ENCODE measurements at places on chromosomes 12 and 14.

DNA sequence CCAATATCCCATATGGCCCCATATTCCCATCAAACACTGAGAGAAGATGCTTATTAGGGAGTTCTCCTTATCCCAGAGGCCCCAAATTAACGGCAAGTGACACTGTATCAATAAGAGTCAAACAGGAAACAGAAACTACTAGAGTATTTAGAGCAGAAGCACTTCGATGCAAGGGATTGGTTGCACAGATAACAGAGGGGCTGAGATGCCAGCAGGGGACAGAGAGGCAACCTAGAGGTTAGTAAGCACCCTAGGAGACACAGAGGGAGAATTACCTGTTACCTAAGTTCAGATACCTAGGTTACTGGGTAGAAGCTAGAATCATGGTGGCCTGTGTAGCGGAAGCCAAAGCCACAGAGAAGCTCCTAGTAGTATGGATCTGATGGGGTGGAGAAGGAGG is 2.9 kb downstream of the HEBP1 start:
- no peak for DNase-seq

DNA sequence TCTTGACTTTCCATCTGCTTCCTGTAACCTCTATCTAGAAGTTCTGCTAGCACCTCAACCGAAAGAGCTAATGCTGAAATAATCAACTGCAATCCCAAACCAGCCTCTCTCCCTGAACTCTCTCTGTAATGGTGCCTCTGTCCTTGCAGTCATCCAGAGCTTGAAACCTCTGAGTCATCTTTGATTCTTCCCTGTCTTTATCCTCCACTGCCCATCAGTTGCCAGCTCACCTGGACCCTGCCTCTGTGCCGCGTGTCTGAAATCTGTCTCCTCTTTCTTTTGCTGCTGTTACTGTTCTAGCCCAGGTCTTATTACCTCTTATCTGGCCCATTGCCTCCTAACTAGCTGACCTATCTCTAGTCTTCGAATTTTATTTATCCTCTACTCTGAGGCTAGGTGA is 15.5 kb downstream of the CLSTN3 start:
- DNase-seq = no peak

GRCh38 chr14:63928744-63929174 is 76.0 kb downstream of the SYNE2 start:
- no peak for DNase-seq

- DNase-seq = no peak
Observed at GRCh38 chr12:49642370-49642802, 19.0 kb downstream of the PRPF40B start.

DNA sequence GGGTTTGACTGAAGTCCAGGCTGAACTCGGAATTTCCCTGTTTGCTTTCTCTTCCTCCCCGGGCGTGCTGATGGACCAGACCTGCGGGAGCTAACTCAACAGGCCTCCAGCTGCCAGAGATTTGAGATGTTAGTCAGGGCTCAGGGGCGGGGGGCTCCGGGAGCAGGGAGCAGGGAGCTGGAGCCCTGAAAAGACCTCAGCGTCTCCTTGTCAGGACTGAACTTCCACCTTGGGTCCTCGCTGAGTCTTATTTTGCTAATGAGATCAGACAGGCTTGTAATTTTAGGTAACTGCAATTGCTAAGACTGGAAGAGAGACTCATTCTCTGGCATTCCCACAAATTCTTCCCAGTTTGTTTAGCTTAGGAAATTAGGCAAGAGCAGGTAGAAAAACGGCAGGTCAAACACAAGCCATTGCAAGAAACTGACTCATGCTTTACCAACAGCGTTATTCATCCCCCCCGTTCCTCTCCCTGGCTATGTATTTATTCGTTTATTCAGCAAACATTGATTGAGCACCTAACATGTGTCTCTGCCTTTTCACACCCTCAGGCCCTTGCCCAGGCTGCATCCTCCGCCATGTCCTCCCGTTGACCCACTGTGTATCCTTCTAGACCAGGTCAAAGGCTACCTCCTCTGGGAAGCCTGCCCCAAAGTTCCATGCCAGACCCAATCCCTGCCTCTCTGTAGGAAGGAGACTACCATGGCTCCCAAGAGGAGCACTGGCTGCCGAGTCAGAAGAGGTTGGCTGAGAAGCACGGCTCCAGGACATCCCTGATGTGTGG is 80.4 kb upstream of the DIO3 start:
- no peak for DNase-seq

DNA sequence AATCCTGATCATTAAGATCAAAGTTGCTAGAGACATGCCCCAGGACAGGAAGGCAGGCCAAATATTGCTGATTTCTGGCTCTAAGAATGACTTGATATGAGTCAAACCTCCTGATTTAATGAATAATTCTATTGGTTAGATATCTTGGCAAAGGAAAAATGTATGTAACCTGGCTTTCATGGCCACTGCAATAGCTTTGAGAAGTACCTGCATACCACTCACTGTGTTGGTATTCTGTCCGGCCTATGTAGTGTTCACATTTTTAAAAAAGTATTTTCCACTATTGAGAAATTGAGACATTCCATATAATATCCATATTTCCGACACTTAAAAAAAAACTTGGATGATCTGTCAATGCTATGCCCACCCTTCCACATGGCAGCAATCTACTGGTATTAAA is 283.1 kb upstream of the SOX5 start:
- DNase-seq = no peak

GRCh38 chr12:104703372-104703771 is 246.6 kb downstream of the CHST11 start:
- no peak for DNase-seq

DNA sequence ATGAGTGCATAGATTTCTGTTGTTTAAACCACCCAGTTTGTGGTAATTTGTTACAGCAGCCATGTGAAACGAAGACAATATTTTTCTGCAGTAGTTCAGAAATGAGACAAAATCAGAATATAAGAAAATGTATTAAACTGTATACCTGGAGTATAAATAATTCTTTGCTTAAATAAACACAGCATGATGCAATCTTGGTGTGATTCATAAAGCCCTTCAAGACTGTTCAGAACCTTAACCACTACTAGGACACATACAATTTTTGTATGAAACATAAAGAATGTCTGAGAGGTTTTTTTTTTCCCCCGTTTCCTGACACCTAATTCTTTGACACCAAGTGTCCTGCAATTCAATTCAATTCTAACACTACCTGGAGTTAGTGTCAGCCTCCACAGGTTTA is 10.5 kb downstream of the C12orf75 start:
- no peak for DNase-seq

DNA sequence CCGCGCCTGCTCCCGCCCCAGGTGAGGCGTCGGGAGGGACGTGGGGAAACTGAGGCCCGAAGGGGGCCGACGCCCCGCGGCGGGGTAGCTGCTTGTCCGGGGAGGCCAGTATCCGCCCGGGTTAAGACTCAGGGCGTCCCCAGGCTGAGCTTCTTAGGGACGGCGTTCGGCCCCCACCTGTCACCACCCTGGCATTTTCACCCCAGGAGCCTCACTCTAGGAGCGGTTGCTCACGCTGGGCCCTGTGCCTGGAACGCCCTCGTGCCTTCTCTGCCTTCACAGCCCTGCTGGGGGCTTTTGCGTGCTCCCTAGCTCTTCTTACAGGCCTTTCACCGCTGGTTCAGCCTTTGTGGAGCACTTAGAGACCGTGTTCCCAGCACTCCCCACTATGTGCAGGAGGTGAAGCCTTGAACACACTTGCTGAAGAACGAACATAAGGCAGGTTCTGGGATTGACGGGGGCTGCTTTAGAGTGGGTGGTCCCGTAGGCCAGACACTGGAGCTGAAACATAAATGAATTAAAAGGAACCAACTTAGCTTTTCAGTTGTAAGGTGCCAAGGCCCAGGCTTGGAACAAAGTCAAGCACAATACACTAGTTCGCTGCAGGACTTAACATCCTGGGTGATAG is 601 bp downstream of the ZNF839 start:
- no peak for DNase-seq

DNA sequence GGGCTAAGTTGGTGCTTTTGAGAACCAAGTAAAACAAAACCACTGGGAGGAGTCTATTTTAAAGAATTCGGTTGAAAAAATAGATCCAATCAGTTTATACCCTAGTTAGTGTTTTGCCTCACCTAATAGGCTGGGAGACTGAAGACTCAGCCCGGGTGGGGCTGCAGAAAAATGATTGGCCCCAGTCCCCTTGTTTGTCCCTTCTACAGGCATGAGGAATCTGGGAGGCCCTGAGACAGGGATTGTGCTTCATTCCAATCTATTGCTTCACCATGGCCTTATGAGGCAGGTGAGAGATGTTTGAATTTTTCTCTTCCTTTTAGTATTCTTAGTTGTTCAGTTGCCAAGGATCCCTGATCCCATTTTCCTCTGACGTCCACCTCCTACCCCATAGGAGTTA is 1.8 kb upstream of the RAB5B start:
- DNase-seq = no peak

- DNase-seq = no peak
Observed at GRCh38 chr12:15996254-15996653, 85.1 kb downstream of the DERA start.

- no peak for DNase-seq
Observed at GRCh38 chr12:61538951-61539350, 721.3 kb upstream of the USP15 start.

- DNase-seq = no peak
Observed at GRCh38 chr12:49330631-49331379, 6.2 kb downstream of the C1QL4 start.

DNA sequence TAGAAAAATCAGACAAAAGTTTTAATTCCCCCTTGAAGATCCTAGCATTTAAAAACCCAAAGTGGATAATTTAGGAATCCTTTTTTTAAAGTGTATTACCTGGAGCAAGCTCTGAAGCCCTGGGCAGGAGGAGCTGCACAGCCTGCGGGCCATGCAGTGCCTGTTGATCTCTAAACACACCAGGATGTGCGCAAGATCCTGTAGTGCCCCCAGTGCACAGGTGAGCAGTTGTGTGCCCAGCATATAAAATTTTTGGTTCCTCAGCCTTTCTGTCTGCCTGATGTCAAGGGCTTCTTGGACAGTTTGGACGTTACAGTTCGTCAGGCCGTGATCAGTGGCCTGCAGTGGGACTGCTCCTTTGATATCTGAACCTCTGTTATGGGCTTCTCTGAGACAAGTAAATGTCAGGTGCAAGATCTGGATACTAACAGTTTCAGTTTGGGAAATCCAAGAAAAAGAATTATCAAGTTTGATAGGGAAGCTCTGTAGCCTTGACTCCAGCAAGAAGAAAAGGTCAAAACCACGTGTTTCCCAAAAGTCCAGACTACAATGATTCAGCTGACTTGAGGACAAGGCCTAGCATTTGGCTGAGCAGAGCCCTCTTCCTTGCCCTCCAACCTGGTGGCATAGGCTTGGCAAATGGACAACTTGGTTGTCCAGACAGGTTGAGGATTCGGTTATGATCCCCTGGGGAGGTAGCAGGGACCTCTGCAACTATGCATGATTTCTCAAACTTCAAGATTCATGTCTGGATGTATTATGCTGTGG is 1.0 kb downstream of the ATXN7L3B start:
- no peak for DNase-seq

GRCh38 chr12:92649511-92650227 is 53.1 kb upstream of the PLEKHG7 start:
- DNase-seq = no peak

DNA sequence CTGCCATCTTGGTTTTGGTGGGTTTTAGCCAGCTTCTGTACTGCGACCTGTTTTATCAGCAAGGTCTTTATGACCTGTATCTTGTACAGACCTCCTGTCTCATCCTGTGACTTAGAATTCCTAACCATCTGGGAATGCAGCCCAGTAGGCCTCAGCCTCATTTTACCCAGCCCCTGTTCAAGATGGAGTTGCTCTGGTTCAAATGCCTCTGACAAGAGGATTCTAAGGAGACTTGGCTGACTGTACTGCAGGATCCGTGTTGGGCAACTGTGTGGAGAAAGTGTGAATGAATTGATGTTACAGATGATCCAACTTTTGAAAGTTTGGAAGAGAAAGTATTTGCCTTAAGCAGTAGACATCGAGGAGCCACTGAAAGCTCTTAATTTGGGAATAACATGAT is 91.0 kb downstream of the TTLL5 start:
- DNase-seq = no peak

GRCh38 chr12:24153079-24153478 is 203.6 kb upstream of the SOX5 start:
- DNase-seq = no peak

DNA sequence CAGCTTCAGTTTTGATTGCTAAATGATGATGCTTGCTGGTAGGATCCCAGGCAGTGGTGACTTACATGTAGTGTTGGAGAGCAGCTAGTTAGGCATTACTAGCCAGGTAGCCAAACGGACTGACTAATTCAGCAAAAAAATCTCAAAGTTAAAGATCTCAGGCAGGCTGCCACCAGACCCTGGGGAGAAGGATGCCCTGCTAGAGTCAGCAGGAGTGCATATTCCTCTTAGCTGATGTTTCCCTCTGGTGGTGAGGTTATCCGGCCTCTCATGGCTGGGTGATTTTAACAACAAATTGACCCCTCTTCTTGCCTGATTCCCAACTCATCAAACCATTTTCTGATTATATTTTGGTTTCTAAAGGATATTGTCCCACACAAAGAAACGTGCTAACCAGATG is 2.8 kb downstream of the EFS start:
- DNase-seq = no peak

DNA sequence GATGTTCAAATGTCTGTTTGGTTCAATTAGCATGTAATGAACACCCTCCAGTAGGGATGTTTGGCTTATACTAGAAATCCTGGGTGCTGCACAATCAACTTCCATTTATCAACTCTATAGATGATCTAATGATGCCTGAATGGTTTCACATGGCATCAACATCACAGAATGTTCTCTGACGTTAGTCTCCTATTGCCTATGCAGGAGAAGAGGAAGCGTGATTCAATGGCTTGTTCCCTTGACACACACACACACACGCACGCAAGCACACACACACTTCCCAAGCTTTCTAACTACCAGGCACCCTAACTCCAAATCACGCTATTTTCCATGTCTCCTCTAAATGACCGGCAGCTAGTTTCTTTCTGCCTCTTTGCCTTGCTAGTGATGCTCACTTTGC is 49.3 kb downstream of the PKP2 start:
- no peak for DNase-seq

DNA sequence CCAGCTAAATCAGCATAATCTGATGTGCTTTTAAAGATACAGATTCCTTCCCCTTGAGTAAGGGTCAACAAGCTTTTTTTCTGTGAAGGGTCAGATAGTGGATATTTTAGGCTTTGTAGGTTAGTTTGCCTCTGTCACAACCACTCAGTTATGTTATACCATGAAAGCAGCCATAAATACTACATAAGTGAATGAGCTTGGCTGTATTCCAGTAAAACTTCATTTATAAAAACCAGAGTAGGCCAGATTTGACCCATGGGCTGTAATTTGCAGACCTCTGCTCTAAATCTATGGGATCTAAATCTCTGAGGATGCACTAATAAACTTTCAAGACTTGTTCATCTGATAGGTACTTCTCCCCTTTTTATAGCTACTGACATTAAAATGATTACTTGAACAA is 47.7 kb downstream of the LEMD3 start:
- DNase-seq = no peak

DNA sequence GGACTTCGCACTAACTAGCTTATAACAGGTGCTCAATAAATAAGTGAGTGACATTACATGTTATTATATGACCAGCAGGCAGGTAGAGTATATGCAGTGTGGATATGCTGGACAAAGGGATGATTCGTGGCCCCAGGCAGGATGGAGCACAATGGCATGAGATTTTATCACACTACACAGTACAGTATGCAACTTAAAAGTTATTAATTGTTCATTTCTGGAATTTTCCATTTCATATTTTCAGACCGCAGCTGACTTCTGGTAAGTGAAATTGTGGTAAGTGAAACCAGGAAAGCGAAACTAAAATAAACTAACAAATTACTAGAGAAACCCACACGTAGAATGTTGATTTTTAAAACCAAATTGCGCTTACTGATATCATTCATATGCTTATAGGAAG is 3.3 kb downstream of the PARP11 start:
- DNase-seq = no peak

GRCh38 chr14:85088192-85088591 is 441.8 kb upstream of the FLRT2 start:
- DNase-seq = no peak
